ENCODE measurements at places on chromosomes 2 and 18.

GRCh38 chr2:65159906-65160305 lies 30.0 kb upstream of the RAB1A start:
- DNase-seq = no peak

GRCh38 chr2:134438371-134438770 lies 184.5 kb downstream of the MGAT5 start:
- no peak for DNase-seq

GRCh38 chr2:102138331-102138730 lies 4.2 kb upstream of the IL1R1 start:
- DNase-seq = no peak

GRCh38 chr2:71813807-71814470 lies 333.7 kb downstream of the CYP26B1 start:
- peak; percentile 12 for DNase-seq

- DNase-seq = no peak
Measured at GRCh38 chr2:223459328-223459939, 142.7 kb downstream of the SCG2 start.

- no peak for DNase-seq
Measured at GRCh38 chr2:172596776-172597175, 40.9 kb downstream of the PDK1 start.

DNA sequence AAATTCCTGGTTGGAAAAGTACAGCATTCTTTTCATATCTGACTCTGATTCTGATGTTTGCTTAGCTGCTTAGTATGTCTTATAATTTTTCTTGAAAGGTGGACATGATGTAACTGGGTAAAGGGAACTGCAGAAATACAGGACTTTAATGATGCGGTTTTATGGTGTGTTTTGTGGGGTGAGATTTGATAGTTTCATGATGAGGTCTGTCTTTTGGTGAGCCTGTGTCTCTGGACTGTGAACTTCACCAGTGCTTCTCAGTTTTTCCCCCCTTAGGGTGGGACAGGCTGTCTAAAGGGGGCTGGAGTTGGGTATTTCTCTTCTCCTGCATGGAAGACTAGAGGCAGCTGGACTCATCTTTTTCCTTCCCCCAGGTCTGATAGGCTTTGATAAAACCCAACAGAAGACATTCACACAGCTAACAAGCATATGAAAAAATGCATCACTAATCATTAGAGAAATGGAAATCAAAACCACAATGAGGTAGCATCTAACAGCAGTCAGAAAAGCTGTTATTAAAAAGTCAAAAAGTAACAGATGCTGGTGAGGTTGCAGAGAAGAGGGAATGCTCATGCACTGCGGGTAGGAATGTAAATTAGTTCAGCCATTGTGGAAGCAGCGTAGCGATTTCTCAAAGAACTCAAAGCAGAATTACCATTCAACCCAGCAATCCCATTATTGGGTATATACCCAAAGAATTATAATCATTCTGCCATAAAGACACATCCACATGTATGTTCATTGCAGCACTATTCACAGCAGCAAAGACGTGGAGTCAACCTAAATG lies 77.6 kb downstream of the EPC2 start:
- no peak for DNase-seq

- DNase-seq = no peak
Measured at GRCh38 chr2:137963535-137964065, 673 bp upstream of the HNMT start.

GRCh38 chr18:12531749-12532148 lies 124.0 kb downstream of the PRELID3A start:
- no peak for DNase-seq

DNA sequence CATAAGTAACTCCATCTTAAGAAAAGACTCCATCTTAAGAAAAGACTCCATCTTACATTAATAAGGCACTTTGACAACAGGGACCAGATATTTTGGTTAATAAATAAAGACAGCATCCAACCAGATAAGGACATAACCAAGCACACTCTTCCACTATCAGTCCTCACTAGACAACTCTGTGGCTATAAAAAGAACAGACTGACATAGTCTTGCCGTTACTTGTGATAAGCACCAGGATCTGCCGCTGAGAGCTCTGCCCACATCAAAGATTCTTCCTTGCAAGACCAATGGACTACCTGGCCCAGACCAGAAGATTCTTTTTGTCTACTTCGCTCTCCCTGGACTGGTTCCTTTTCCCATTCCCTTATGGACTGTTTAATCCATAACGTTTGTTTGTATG lies 667.4 kb downstream of the NYAP2 start:
- no peak for DNase-seq

Data from H9 (cell line).